Fibroblast of upper back skin (primary cell): ENCODE measurements at places on chromosomes 12 and 14.

DNA sequence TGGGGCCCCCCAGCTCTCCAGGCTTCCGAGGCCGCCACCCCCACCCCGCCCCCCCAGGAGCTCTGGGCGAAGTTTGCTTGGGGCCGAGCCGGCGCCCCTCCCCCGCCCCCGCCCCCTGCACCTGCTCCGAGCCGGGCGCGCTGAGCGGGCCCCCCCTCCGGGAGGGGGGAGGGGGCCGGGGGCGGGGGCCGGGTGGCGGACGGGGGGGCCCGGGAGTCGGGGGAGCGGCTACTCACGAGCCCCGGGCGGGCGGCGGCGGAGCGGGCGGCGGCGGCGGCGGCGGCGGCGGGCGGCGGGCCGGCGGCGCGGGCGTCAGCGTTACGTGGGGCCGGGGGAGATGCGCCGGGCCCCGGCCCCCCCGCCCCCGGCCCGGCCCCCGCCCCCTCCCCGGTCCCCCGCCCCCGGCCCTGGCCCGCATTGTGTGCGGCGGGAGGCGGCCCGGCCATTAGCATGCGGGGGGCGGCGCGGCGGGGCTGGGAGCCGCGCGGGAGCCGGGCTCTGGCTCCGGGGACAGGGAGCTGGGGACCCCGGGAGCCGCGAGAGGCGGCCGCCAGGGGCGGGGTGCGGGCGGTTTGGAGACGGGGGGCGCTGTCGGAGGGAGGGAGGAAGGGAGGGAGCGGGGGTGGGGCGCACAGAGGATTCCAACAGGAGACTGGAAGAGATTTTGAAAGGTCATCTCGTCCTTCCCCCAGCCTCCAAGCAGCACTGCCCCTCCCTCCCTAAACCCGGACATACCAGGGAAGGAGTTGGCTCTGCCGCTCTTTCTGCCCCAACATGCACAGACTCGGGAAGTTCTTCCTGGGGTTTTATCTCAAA, at the start of gene ZNF219:
Gene ZNF219, minus strand, starts transcription at position 580 of the 816 bp plus-strand sequence. CDS start 5,064 bp downstream, outside the sequence.
- DNase-seq, result peak; percentile 47

DNA sequence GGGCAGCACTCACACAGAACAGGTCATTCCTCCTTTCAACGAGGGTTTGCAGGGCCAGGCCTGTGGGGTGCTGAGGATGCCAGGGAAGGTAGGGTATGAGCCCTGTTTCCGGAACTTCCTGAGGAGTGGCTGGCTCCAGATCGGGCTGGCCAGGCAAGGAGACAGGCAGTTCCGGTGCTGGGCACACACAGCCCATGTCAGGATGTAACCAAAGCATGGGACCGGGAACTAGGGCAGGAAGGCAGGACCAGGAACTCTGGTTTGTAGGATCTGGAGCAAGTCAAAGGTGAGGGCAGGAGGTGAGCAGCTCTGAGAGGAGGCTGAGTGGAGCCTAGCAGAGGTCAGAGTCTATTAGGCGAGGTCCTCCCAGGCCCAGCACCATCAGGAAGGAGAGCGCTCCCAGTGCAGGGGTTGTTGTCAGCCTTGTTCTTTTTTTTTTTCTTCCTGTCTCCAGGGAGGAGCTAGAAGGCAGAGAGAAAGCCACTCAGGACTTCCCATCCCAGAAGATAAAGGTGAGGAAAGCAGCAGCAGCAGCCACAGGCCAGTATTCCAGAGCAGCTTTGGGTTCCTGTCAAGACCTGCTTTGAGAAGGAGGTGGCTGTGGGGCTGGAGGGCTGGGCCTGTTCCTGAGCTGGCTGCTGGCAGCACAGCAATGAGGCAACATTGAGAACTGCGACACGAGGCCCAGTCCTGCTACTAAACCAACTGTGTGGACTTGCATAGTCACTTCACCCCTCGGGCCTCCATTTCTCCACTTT, 49.0 kb upstream of the PTGR2 start:
- no peak for DNase-seq

DNA sequence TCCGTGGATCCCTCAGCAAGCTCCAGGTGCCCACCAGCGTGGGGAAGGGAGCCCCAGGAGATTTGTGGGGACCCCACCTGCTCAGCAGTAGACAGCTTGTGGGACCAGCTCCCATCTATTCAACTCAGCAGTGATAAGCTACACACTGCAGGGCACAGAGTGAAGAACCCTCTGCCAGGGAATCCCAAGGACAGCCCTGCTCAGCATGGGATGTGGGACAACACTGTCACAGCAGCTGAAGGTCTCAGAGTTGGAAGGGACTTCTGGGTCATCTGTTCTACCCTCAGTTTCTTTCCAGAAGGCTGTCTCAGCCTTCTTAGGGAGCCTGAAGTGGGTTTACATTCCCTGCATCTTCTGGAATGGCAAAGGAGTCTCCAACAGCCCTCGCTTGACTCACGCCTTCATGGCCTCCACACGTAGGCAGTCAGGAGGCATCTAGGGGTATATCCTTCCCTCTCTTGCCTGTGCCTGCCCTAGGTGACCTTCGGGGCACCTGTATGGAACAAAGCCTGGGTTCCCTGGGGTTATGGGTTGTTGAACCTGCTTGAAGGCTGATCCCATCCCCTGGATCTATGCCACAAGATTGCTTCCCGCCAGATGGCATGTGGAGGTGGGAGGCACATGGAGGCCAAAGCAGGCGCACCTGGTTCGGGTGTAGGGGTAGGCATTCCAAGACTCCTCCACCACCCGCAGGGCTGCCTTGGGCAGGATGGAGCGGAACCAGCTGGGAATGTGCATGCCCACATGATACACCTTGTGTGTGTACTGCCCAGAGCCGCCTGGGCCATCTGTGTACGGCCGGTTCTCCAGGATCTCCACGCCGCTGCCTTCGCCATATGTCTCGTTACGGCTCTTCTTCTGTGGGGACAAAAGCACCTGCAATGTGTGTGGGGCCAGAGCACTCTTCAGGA, 33.0 kb downstream of the ARL6IP4 start:
- no peak for DNase-seq

GRCh38 chr12:69569236-69569635, 16.0 kb upstream of the CCT2 start:
- DNase-seq, result peak; percentile 65

GRCh38 chr12:50477241-50477832, 27.4 kb upstream of the DIP2B start:
- DNase-seq, result no peak

DNA sequence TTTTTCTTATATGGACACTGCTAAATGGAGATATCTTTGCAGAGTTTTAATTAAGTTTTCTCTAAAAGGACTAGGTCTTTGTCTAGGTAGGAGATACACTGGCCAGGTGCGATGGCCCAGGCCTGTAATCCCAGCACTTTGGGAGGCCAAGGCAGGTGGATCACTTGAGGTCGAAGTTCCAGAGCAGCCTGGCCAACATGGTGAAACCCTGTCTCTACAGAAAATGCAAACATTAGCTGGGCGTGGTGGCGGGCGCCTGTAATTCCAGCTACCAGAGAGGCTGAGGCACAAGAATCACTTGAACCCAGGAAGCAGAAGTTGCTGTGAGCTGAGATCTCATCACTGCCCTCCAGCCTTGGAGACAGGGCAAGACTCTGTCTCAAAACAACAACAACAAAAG, 17.1 kb upstream of the CERS5 start:
- DNase-seq, result no peak

- DNase-seq, result no peak
These were observed 111.5 kb downstream of the NT5DC3 start for GRCh38 chr12:103729499-103729898.

GRCh38 chr12:88062474-88062873, 33.3 kb upstream of the C12orf50 start:
- DNase-seq, result no peak

DNA sequence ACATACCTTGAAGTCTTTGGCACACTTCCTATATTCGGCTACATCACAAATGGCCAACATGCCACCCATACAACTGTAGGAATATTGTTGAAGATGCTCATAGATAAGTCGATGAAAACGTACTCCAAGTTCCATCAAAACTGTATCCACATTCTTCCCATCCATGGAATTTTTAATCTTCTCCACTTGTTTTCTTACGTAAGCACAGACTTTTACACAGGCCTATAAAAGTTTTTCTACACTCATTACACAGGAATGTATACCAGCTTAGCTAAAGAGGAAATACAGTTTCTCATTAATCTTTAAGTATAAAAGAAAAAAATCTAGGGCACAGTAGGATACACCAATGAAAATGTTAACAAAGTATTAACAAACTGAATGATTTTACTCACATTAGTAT, 59.1 kb downstream of the EXOC5 start:
- peak; percentile 52 for DNase-seq

DNA sequence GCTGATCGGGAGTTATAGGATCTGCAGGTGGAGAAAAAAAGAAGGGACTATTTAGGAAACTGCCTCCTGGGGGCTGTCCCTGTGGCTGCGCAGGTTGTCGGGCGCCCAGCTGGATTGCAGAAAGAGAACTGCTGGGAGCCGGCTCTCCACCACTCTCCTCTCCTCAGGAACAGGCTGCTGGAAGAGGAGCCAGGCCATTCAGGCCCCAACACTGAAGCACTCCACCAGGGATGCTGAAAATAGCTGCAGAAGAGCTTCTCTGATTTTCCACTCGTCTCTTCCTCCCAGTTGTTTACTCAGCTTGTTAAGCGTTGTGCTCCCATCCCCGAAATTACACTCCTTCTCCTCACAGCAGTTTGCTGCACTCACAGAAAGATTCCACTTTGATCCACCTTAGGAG, 347.3 kb downstream of the GLT1D1 start:
- no peak for DNase-seq

DNA sequence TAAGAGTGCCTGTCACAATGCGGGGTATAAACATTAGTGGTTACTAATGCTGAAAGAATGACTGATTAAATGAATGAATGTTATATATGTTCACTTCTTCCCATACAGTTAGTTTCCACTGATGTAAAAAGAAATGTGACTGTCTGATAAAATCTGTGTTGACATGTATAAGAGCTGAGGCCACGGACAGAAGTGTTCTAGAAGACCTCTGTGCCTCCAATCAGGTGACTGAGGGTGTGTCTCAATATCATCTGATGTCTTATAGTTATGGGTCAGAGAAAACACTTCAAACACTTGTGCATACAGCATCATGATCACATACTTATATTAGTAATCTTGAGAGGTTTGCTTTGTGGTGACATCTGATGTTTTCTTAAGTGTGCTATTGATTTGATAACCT, 183.4 kb downstream of the TTC7B start:
- DNase-seq, result no peak

GRCh38 chr12:128976120-128976738, 123.0 kb downstream of the GLT1D1 start:
- DNase-seq, result no peak

GRCh38 chr12:49875115-49875720, 28.5 kb downstream of the FAIM2 start:
- no peak for DNase-seq
